ENCODE measurements at places on chromosomes 3 and 15.

DNA sequence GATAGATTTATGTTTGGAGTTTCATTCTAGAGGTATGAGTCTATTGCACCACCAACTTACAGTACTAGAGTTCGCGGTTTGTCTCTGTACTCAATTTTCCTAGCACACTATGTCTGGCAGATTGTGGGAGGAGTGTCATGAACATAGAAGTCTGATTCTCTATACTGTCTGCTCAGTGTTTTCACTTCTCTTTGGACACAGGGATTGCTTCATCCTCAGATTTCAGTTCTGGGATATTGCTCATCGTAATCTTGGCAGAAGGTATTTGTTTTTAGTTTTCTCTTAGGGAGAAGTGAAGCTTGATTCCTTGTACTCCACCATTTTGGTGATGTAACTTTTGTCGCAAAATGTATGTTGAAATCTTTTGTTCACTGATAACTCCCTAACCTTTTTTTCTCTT, 27.8 kb upstream of the AZI2 start:
- no peak for DNase-seq

DNA sequence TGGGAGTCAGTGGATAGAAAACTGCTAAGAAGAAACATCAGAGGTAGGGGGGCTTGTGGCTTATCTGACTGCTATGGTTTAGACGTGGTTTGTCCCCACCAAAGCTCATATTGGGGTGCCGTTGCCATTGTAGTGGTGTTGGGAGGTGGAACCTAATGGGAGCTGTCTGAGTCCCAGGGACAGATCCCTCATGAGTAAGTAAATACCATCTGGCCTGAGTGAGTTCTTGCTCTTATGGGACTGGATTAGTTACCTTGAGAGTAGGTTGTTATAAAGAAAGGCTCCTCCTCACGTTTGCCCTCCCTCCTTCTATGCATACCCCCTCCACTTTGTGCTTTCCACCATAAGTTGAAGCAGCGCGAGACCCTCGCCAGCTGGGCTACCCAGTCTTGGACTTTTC, 53.4 kb upstream of the VILL start:
- no peak for DNase-seq

GRCh38 chr3:128709038-128709437, 16.9 kb upstream of the RAB7A start:
- DNase-seq, result no peak

GRCh38 chr3:167559924-167560323, 86.1 kb upstream of the SERPINI2 start:
- peak; percentile 28 for DNase-seq

- DNase-seq, result no peak
Observed at GRCh38 chr15:58407778-58408177, 24.0 kb upstream of the LIPC start.

DNA sequence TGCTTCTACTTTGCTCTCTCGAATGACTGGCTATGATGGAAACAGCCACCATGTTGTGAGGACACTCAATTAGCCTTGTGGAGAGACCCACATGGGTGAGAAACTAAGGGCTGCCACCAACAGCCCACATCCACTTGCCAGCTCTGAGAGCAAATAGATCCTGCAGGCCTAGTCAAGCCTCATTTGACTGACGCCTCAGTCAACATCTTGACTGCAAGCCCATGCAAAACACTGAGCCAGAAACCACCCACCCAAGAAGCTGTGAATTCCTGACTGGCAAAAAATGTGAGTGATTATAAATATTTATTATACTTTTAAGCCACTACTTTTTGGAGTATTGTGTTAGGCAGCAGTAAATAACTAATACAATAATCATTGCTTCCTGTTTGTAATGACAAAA, 58.4 kb downstream of the NOX5 start:
- DNase-seq, result no peak

GRCh38 chr3:112709911-112710310, 69.0 kb upstream of the CCDC80 start:
- no peak for DNase-seq

- DNase-seq, result no peak
Observed at GRCh38 chr3:61908382-61908781, 347.0 kb downstream of the PTPRG start.

DNA sequence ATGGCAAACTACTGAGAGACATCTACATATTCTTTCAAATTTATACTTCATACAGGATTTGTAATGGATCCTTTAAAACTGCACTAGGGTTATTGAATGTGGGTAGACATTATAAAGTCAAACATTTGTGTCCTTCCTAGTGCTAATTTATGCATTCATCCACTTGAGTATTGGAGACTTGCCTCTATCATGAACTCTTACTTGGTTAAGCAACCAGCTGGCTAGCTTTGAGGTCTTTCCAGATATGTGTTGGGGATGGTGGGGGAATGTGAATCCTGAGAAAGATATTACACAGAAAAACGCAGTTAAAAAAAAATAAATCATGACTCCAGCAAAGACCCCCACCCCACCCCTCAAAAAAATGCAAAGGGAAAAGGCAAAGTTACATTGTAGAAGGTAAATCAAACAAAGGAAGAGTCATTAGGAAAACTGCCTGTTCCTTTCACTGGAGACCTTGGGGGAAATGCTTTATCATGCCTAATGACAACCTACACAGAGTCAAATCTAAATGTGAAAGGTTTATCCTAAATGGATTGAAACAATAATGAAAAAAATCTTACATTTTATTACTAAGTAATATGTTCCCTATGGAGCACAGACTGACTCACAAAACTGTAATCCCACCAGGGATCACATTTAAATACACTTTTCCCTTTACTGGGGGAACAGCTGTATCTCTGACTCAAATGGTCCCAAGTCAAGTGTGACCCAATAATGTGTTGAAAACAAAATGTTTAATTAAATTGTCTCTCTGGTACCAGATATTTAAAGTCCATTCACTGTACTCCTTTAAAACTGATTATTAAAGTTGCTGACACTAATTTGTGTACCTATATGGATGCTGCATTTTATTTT, 522.3 kb downstream of the ROBO1 start:
- DNase-seq, result no peak

DNA sequence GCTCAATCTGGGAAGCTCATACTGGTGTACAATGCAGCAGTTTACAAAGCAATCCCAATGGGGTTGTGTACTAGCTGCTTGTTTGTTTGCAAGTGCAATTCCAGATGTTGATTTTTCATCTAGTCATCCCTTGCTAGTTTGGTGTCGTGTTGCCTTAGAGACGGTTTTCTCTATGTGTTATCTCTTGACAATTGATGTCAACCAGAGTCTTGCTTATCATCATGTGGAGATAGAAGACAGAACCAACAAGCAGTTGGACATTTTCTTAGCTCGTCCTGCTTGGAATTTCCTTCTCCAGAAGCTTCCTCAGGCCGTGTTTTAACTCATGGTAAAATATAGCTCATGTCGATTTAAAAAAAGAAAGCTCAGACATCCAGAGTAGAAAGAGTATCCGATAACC, 262.0 kb upstream of the KCNH8 start:
- DNase-seq, result no peak

DNA sequence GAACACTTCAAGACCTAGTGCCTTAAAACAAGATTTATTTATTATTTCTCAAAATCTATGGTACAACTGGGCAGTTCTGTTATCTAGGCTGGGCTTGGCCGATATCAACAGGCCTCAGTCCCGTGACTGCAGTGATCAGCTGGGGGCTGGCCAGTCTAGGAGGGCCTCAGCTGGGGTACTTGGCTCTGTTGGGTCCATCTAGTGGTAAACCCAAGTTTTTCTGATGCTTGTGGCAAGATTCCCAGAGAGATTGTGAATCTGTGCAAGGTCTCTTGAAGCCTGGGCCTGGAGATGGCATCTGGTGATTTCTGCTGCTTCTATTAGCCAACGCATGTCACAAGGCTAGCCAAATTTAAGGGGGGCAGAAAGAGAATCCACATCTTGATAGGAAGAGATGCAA, 482.4 kb upstream of the SGO1 start:
- no peak for DNase-seq

DNA sequence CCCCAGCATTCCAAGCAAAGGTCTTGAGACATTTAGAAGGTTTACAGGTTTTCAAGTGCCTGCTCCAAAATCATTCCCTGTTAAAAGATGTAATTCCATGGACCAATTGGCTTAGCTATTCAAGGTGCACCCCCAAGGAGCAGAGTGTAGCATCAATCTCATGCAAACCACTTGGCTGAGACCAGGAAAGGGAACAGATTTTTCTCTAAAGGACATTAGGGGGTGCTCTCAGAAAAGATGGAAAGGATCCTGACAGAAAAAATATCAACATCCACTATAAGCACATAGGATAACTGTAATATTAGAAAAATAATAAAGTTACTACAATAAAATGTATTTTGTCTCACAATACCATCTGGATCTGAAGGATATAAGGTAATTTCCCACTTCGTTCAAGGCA, 328.0 kb upstream of the CDIN1 start:
- DNase-seq, result no peak

GRCh38 chr3:124786511-124787241, 56.4 kb downstream of the UMPS start:
- DNase-seq, result no peak

Data from dorsolateral prefrontal cortex (tissue), 122 donors.